ENCODE measurements at places on chromosomes 1 and 21. TPM values are rescaled to one million over a fixed set of nuclear protein-coding genes. Genes with fewer than 3 reads are reported as not detected.

Gene PDC
- not detected for total RNA-seq

Gene CFHR5
- not detected for total RNA-seq

DNA sequence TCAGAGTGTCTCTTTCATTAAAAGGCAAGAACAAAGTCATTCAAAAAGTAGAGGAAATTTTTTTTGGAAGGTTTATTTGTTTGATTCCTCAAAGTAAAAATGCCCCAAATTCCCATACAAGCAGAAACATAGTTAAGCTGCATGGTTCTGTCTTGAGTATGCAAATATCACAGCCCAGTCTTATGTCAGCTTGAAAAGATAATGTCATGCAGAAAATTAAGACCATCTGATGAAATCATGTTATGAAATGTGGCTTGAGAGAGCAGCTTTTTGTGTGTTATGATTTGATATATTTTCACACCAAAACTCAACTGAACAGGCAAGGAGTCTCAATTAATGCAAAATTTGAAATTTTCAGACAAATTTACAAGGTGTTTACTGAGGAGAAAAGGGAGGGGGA, 411.0 kb downstream of the LMO4 start:
- no peak overlapping the region for H3K27ac ChIP-seq
- no peaks in the 10 kb centered on the region for H3K4me1 ChIP-seq
- H3K27me3 ChIP-seq = no peaks in the 10 kb centered on the region
- no peak overlapping the region for H3K4me3 ChIP-seq
- DNase-seq = no peak
- no peaks in the 10 kb centered on the region for H3K36me3 ChIP-seq

Gene LCE1B
- not detected for total RNA-seq

Gene BRDT
- total RNA-seq = not detected

- no peak overlapping the region for H3K27ac ChIP-seq
- no peak for DNase-seq
- H3K27me3 ChIP-seq = no peaks in the 10 kb centered on the region
- no peaks in the 10 kb centered on the region for H3K4me1 ChIP-seq
- H3K36me3 ChIP-seq = no peaks in the 10 kb centered on the region
- no peak overlapping the region for H3K4me3 ChIP-seq
Observed at GRCh38 chr1:243686159-243686558, 163.9 kb downstream of the AKT3 start.

GRCh38 chr1:44407430-44408211, 2.6 kb downstream of the RNF220 start:
- peaks cover 70% of the 10 kb centered on the region for H3K27me3 ChIP-seq
- no peak for DNase-seq
- H3K4me1 ChIP-seq = peaks cover 14% of the 10 kb centered on the region
- H3K4me3 ChIP-seq = no peak overlapping the region

- H3K36me3 ChIP-seq = no peaks in the 10 kb centered on the region
- no peak overlapping the region for H3K4me3 ChIP-seq
- H3K27ac ChIP-seq = no peak overlapping the region
Observed at GRCh38 chr1:3672971-3673361, 20.6 kb downstream of the TP73 start.

DNA sequence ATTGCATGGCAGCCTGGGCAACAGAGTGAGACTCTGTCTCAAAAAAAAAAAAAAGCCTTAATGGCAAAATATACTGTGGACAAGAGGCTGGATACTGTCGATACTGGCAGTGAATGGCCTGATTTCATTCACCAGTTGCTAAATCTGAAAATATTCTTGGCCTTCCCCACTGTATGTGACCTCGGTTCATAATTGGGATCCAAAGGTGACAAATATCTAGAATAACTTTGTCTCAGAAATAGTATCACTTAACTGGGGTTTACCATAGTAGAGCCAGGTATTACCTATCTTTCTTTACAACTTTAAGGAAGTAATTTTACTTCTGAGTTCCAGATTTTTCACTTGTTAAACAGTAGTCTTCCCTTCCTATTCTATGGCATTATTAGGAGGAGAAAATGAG, 8.4 kb downstream of the MTF2 start:
- no peak for DNase-seq
- H3K27me3 ChIP-seq = no peaks in the 10 kb centered on the region
- H3K4me3 ChIP-seq = no peak overlapping the region
- no peak overlapping the region for H3K27ac ChIP-seq
- peaks cover 3% of the 10 kb centered on the region for H3K4me1 ChIP-seq

DNA sequence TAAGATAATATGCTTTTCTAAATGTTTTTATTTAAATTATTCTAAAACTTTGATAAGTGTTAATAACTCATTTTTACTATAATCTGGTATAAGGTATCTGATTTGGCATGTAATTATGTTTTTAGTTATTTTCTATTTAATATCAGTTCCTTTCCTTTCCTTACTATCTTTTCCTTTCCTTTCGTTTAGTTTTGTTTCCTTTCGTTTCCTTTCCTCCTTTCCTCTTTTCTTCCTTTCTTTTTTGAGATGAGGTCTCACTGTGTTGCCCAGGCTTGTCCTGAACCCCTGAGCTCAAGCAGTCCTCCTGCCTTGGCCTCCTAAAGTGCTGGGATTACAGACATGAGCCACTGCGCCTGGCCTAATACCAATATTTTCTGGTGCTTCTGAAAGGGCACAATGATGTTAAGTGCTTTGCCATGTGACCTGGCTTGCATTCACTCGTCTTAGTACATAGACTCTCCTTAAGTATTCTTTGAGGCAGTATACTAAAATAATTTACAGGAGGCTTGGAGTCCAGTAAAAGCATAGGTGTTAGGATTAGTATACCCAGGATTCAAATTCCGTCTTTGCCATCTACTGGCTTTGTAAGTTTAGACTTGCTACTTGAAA, 18.7 kb downstream of the MIER1 start:
- peak overlapping the region; percentile 81 for H3K27ac ChIP-seq
- no peak for DNase-seq
- H3K27me3 ChIP-seq = no peaks in the 10 kb centered on the region
- no peak overlapping the region for H3K4me3 ChIP-seq

DNA sequence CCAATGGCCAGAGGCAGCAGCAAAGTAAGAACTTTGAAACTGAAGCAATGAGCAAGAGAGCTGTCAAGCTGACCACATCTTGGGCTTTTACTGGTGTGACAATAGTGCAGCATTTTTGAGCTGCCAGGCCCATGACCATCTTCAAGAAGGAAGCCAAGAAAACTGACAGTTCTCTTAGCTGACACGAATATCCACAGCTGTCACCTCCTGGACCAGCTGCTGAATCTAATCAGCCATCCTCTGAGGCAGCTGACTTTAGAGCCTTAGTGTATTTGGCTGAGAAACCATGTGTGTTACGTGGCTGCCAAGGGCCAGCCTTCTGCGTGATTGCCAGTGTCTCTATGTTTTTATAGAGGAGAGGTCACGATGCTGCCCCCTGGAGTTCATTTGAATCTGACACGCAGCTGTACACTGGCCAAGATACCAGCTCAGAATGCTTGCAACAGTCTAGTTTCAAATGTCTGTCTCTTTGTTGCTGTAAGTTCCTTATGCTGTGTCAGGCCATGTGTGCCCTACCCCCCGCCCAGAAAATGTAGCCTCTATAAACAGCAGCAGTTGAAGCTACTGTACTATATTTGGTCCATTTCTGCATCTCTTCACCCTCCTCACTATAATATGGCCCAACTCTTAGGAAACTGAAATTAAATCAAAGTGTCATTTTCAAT, 39.7 kb downstream of the PALMD start:
- H3K27ac ChIP-seq = peak overlapping the region; percentile 15
- H3K36me3 ChIP-seq = no peaks in the 10 kb centered on the region
- no peak overlapping the region for H3K4me3 ChIP-seq
- H3K27me3 ChIP-seq = no peaks in the 10 kb centered on the region
- peak; percentile 69 for DNase-seq

GRCh38 chr1:71885171-71885570, 397.2 kb downstream of the NEGR1 start:
- H3K4me3 ChIP-seq = no peak overlapping the region
- H3K4me1 ChIP-seq = no peaks in the 10 kb centered on the region
- H3K27me3 ChIP-seq = no peaks in the 10 kb centered on the region
- no peaks in the 10 kb centered on the region for H3K36me3 ChIP-seq

Gene SLAMF6
- total RNA-seq = not detected

DNA sequence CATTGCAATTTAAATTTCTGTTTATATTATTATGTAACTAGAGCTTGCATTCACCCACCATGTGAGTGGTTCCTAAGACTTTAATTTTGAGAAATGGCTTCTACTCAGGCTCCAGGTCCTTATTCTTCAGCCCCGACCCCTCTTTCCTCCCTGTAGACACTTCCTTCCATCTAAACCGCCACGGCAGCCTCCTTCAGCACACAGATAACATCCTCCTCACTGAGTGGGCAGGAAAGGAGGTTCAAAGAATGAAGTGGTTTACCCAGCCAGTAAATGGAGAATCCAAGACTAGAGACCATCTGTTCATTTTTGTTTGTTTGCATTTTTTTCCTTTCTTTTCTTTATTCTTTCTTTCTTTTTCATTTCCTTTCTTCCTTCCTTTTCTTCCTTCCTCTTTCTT, 37.1 kb upstream of the SOD1 start:
- no peak for DNase-seq
- no peak overlapping the region for H3K4me3 ChIP-seq
- no peak overlapping the region for H3K27ac ChIP-seq
- no peaks in the 10 kb centered on the region for H3K36me3 ChIP-seq

DNA sequence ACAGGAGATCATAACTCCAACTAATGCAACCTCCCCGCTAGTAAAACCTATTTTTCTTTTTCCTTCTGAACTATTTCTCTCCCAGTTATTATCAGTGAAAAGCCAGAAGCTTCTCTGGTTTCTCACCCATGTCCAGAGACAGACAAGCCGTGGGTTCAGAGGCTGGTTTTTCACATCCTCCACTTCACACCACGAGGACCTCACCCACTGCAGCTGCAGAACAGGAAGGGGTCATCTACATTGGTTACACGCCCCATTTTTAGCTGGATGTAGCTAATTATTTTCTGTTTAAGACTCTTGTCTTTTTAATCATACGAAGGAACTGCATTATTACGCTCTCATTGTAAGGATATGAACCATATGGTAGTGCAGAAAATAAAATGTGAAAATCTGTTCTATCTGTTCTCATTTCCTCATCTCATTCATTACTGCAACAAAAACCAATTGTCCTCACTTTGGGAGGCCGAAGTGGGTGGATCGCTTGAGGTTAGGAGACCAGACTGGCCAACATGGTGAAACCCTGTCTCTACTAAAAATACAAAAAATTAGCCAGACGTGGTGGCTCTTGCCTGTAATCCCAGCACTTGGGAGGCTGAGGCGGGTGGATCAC, 39.1 kb upstream of the CLDN14 start:
- H3K4me1 ChIP-seq = no peaks in the 10 kb centered on the region
- no peak overlapping the region for H3K27ac ChIP-seq
- no peak overlapping the region for H3K4me3 ChIP-seq
- H3K27me3 ChIP-seq = no peaks in the 10 kb centered on the region
- no peak for DNase-seq
- H3K36me3 ChIP-seq = no peaks in the 10 kb centered on the region

DNA sequence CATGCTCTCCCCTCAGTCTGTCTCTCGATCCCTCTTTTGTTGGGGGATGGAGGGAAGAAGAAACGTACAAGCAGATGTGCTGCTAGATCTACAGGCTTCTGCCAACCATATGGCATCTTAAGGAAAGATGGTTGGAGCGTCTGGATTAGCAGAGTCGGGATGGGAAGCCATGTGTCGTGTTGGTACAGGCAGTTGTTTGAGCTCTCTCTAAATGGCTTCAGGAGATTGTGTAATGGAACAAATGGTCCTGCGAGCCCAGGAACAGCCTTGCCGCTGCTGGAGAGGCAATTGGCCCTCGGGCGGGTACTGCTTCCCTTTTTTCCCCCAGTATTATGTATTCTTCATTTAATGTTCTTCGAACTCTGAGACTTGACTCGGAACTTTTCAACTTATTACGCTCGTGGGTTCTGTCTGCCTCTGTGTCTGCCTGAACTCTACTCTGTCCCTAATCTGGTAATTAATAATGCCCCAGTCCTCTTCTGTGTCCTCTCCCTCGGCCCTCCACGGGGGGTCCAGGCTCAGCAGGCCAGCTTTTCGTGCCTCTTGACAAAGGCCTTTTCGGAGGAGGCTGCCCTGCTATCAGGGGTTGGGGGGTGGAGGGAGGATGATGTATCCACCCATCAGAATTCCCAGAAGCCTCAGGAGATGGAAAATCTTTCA, 215.3 kb downstream of the SDCCAG8 start:
- no peaks in the 10 kb centered on the region for H3K27me3 ChIP-seq
- no peak overlapping the region for H3K4me3 ChIP-seq
- H3K36me3 ChIP-seq = no peaks in the 10 kb centered on the region
- no peak for DNase-seq
- H3K27ac ChIP-seq = no peak overlapping the region

DNA sequence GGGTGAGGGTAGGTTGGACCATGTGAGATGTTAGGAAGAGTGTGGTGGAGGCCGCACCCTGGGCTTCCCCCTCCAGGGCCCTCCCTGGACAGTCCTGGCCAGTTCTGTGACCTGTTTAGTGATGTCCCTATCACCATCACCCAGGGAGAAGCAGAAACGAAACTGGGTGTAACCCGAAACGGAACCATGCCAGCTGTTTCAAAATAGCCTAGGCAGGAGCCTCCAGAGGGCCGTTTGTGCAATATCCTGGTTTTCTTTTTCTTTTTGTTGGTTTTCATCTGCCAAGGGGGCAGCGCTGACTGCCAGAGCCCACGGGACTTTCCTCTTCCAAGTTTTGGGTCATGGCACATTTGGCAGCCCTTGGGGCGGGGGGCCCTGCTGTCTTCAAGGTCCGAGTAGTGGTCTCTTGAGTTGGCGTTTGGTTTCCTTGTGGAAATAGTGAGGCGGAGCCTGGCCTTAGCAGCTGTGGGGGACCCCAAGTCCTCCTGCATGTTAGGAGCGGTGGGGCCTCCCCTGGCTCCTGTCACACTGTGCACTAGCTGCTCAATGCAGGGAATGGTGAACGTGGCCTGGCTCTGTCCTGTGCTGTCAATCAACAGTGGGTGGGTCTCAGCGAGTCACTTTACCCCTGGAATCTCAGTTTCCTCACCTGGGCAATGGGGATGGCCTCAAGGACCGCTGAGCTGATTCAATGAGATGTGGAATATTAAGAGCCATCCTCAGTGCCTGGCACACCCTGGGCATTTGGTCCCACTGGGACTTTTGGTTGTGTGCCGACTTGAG, 90.7 kb downstream of the ARHGEF10L start:
- no peak for DNase-seq
- H3K4me3 ChIP-seq = no peak overlapping the region
- H3K27ac ChIP-seq = no peak overlapping the region
- peaks cover 2% of the 10 kb centered on the region for H3K36me3 ChIP-seq
- no peaks in the 10 kb centered on the region for H3K27me3 ChIP-seq
- H3K4me1 ChIP-seq = peaks cover 15% of the 10 kb centered on the region

DNA sequence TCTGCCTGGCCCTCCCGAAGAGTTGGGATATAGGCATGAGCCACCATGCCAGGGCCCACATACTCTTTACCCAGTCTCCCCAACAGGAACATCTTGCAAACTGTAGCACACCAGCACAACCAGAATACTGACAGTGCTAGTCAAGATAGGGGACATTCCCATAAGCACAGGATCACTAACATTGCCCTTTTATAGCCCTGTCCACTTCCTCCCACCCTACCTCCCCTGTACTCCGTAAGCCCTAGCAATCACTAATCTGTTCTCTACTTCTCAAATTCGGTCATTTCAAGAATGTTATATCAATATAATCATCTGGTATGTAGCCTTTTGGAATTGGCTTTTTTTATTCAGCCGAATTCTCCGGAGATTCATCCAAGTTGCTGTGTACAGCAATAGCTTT, 5.9 kb downstream of the SDHB start:
- peaks cover 33% of the 10 kb centered on the region for H3K36me3 ChIP-seq
- H3K4me1 ChIP-seq = peaks cover 9% of the 10 kb centered on the region
- H3K27me3 ChIP-seq = no peaks in the 10 kb centered on the region
- no peak for DNase-seq
- H3K4me3 ChIP-seq = no peak overlapping the region
